Right lung (tissue), 10 donors: ENCODE measurements at places on chromosomes 3 and 15.

DNA sequence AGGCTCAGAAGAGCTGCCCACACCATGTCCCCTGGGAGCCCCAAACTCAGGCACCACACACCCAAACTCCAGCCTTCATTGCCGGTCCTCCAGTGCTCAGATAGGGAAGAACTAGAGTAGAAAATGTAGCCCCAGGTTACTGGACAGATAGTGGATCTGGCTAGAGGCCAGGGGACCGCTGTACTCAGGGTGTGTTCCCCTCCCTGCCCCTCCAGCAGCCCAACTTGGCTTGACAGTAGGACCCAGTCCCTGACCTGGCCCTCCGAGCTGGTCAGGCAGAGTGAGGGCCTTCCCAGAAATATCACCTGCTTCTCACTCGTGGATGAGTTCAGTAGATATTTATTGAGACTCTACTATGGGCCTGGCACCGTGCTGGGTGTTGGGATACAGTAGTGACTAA, 100.0 kb downstream of the CORO2B start:
- DNase-seq, result no peak

DNA sequence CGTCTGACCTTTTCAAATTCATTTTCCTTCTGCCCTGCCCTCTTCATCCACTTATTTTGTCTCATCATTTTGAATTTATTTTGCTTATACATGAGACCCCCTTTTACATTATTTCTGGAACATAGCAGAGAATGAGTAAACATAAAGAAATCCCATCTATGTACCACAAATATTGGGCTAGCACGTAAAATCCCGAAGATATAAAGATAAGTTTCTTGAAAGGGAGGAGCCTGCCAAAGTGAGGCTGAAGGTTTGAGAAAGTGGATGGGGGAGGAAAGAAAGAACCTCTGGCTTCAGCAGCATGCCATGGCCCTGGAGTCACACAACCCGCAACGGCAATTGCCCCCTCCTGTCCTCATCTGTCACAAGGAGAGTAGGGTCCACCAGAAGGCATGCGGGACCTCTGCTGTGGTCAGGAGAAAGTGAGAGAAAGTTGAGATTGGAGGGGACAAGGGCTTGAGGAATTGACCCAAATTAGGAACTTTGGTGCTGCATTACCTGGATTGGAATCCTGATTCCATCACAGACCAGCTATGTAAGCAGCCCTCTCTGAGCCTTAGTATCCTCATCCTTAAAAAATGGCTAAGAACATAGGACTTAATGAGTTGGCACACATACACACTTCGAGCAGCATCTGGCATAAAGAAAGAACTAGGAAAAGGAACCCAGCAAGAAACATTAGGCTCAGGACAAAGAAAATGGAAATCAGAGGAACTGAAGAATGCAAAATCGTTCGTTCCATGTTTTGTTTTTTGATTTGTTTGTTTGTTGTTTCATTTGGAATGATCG, 53.7 kb upstream of the GYG1 start:
- no peak for DNase-seq

GRCh38 chr3:136543385-136543784, 208.8 kb downstream of the STAG1 start:
- no peak for DNase-seq

GRCh38 chr15:51699373-51699772, 18.1 kb downstream of the SCG3 start:
- DNase-seq, result no peak

GRCh38 chr15:57792724-57793449, 86.4 kb downstream of the POLR2M start:
- no peak for DNase-seq

DNA sequence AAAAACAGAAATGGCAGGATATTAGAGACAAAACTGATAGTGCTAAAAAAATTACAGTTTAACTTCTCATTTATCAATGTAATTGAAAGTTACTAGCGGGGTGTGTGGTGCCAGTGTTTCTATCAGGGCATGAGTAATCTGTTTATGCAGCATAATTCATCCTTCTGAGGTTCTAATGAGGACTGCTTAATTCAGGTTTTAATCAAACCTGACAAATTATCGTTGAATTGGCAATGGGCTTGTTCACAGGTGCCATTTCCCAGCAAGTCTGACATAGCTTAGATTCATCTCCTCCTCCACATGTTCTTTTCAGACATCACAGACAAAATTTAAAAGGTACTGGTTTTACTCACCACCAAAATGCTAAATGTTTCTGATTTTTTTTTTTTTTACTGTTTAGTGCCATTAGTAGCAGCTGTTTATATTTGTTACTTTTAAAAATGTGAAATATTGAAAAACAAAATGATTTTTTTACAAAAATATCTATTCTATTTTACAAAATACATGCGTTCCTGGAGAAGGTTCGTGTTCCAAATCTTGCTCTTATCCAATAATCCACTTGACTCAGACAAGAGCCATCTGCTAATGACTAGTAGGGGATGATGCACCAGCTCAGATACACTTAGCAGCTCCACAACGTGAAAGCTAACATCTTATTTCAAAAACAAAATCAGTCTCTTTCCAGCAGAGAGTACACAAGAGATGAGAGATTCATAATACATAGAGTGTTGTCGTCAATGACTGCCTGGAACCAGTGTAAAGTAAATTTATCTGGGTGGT, 447.7 kb upstream of the DPPA4 start:
- no peak for DNase-seq

DNA sequence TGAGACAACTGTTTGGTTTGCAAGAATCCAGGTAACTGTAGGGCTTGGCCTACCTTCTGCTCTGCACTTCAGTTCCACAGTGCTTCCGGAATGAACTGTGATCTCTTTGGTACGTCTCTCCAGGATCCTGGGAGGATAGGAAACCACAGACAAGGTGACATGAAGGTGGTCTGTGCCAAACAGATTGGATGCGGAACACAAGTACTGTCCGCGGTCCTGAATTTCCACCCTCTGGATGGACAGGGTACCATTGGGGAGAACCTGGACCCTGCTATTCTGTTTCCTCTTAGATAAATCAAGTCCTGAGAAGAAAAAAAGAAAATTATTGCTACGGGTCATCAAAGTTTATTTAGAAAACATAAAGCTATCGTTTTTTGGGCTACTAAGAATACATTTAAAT, 17.3 kb downstream of the IGSF10 start:
- no peak for DNase-seq

GRCh38 chr3:140871022-140871421, 70.6 kb upstream of the SLC25A36 start:
- DNase-seq, result no peak

DNA sequence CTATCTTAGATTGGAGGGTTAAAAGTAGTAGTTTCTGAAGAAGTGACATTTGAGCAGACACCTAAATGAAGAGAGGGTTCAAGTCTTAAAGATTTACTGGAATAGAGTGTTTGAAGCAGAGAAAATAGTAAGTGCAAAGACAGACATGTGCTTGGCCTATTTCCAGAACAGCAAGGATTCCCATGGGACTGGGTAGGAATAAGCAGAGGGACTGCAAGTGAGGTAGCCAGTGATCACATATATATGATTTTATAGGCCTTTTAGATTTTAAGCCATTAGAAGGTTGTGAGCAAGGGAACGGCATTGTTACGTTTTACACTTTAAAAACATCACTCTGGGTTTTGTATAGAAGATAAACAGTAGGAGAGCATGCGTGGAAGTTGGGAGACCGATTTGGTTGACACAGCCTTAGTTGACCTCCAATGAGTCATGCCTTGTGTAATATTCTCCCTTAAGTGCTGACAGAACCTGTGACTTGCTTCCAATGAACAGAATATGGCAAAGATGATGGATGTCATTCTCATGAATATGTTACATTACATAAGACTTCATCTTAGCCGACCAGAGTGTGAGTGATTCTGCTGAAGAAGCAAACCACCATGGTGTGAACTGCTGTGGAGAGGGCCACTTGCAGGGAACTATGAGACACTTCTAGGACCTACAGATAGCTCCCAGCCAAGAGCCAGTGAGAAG, 37.1 kb upstream of the SLC4A7 start:
- no peak for DNase-seq

- no peak for DNase-seq
Observed at GRCh38 chr3:39379778-39380155, 3.4 kb upstream of the SLC25A38 start.

GRCh38 chr3:71752831-71753700, 589 bp upstream of the GPR27 start:
- DNase-seq, result no peak

GRCh38 chr3:49717959-49718857, 1.3 kb downstream of the AMIGO3 start:
- DNase-seq, result no peak

GRCh38 chr15:90765966-90766365, 48.8 kb downstream of the BLM start:
- no peak for DNase-seq
